ENCODE measurements at places on chromosomes 3 and 15.

DNA sequence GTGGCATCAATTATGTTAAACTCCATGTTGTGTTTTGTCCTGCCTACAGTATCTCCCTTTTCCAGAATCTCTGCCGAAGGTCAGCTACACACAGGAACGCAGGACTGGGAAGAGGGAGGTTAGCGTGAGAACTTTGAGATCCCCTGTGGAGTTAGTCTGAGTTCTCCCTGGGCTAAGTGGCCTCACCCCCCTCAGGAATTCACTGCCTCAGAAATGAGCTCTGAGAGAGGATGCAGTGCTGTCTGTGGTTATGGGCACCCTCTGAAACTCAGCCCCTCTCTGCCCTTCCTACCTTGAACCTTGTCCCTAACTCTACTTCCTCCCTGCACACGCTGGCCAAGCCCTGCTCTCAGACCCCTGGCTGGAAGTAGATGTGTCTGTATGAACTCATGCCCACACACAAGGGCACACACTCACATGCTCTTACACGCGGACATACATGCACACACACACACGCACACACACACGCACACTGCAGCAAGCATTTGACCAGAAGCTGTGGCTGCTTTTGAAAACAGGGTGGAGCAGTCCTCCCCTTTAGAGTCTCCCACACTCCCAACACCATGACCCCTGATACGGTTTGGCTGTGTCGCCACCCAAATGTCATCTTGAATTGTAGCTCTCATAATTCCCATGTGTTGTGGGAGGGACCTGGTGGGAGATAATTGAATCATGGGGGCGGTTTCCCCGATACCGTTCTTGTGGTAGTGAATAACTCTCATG, 5.3 kb upstream of the VIPR1 start:
- DNase-seq, result peak; percentile 26

DNA sequence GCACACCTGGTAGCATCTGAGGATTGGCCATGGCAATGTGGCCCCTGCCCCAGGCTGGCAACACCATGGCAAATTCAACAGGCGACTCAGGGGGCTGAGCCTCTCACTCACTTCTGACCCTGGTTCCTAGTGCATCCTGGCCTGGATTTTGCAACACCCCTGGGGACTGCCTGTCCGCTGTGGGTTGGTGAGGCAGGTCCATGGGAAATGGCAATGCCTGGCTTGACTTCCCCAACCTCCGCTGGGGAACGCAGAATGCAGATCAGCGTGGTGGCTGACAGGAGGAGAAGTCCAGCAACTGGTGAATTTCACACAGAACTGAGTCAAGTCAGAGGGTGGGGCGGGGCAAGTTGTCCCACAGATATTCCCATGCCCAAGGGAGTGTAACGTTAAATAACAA, 3.9 kb upstream of the PSTPIP1 start:
- DNase-seq, result no peak

DNA sequence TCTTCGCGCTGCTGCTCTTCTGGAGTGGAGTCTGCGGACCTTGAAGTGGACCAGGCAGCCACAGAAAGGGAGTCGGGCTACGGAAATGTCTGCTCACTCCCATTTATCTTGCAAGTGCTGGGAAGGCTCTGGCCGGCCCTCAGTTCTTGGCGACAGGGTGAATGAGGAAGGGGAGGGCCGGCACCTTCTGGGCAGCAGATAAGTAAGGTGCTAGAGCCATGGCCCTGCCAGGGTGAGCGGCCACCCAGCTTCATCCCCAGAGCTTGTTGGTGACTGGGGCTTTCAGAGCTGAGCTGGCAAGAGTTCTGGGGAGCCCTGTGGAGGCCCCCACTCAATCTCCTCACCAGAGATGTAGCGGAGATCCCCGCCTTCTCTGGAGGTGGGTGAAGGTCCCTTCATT, 103.5 kb downstream of the ASB7 start:
- no peak for DNase-seq

DNA sequence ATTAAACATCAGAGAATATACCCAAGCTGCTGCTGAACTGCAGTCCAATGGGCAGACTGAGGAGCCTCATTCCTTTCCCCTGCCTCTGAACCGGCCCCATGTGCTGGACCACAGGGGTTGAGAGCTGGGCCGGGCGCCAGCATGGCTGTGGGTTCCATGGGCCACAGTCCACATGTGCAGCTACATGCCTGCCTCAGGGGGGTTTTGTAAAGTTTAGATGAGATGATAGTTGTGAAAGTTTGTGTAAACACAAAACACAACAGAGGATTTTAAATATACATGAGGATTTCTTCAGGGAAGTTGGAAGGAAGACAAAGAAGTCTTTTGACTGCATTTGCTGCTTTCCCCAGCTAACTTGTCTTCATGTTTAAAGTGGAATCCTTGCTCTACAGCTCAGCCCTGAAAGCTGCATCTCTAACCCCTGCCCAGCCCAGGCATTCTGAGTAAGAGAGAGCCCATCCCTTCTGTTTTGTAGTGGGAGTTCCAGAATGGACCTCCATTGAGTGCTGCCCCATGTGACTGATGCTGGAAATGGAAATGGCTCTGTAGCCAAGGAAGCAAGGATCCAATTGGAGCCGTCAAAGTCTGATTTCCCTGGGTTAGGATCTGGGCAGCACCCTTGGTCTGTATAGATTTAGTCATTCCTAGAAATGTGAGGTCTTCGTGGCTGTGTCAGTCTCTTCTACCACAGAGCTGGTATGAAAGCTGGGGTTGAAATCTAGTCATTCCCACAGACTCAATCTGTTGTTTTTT, 17.5 kb downstream of the SLC12A8 start:
- DNase-seq, result peak; percentile 92

GRCh38 chr3:165820671-165821123, 16.5 kb downstream of the BCHE start:
- no peak for DNase-seq

DNA sequence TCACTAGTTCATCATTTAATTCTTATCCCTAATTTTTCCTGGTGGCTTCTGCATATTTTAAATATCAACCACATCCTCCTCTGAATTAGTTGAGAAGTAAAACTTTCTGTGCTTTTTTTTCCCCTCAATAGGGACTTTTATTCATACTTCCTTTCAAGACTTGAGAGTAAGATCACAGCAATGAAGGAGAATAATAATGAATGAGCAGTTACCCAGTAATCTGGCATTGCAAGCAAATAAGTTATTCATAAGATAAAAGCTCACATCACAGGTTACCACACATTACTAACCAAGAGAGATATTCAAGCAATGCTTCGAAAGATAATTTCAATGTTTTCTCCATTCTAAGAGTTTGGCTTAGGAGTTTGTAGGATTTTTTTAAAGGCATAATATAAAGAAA, 50.3 kb downstream of the BTLA start:
- peak; percentile 18 for DNase-seq

DNA sequence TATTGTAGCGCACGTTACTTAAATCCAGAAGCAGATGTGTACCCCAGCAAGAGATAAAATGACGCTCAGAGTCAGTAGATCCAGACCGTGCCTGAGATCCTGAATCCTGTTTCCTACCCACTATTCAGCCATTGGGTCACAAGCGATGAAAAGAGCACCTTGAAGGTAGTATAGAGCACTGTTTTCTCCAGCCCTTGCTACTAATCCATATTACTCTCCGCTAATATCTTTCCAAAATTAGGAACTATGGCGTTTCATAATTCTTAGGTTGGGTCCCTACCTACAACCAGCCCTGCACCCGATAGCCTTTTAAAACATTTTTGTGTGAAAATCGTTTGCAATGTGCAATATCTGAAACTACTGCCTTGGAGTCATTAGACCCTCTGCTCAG, 596 bp downstream of the BTD start:
- no peak for DNase-seq

- DNase-seq, result no peak
Observed at GRCh38 chr3:183313764-183314163, 60.7 kb downstream of the B3GNT5 start.

- DNase-seq, result no peak
Observed at GRCh38 chr3:127787571-127788365, 34.5 kb downstream of the MGLL start.

GRCh38 chr3:127320529-127321121, 32.8 kb upstream of the PRR20G start:
- no peak for DNase-seq

DNA sequence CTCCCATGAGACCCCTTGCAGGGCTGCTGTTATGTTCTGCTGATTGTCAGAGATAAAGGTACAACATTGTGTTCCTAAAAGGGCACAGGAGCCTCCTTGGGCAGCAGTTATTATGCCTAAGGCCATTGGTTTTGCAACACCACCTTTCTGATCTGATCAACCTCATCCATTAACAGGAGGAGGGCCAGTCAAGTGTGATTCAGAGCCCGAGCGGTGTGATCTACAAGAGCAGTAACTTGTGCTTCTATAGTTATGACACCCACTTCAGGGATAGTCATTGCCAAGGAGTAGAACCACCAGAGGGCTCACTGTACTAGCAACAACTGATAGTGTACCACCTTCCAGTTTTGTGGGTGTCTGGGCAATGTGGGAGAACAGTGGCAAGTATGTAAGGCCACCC, 1457.9 kb upstream of the CADM2 start:
- DNase-seq, result no peak

DNA sequence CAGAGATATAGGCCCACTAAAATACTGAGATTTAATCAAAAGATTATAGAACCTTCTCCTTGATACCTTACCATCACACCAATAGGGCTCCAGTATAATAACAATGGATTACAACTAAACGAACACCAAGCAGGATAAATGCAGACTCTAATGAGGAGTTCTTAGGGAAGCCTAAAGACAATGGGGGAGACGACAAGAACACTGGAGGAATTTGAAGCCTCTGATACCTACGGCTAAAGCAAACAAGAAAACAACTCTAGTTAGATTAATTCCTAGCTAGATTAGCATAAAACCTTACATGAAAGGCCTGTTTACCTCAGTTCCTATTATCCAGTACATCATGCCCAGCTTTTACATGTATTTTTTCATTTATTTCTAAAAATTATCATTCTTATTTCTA, 35.1 kb downstream of the NGLY1 start:
- DNase-seq, result no peak

- no peak for DNase-seq
Observed at GRCh38 chr3:45607790-45608189, 13.2 kb downstream of the LIMD1 start.

DNA sequence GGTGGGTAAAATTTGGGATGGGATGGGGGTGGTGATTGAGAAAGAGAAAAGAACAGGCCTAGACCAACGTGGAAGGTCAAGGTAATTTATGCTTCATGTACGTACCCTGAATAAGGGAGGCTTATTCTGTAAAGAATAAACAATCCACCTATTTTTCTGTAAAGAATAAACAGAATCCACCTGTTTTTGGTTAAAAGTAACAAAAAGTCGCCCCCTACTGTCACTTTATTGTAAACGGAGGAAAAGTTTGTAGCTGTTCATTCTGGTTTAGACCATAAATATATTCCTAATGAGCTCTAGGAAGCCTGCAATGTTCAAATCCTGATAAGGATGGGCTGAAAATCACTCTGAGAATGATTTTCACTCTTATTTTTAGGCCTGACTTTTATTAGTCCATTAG, 23.5 kb upstream of the SQOR start:
- DNase-seq, result peak; percentile 34

- no peak for DNase-seq
Observed at GRCh38 chr3:23633261-23633960, 172.3 kb upstream of the UBE2E1 start.

- peak; percentile 81 for DNase-seq
Observed at GRCh38 chr3:110955301-110955880, 116.2 kb upstream of the NECTIN3 start.

DNA sequence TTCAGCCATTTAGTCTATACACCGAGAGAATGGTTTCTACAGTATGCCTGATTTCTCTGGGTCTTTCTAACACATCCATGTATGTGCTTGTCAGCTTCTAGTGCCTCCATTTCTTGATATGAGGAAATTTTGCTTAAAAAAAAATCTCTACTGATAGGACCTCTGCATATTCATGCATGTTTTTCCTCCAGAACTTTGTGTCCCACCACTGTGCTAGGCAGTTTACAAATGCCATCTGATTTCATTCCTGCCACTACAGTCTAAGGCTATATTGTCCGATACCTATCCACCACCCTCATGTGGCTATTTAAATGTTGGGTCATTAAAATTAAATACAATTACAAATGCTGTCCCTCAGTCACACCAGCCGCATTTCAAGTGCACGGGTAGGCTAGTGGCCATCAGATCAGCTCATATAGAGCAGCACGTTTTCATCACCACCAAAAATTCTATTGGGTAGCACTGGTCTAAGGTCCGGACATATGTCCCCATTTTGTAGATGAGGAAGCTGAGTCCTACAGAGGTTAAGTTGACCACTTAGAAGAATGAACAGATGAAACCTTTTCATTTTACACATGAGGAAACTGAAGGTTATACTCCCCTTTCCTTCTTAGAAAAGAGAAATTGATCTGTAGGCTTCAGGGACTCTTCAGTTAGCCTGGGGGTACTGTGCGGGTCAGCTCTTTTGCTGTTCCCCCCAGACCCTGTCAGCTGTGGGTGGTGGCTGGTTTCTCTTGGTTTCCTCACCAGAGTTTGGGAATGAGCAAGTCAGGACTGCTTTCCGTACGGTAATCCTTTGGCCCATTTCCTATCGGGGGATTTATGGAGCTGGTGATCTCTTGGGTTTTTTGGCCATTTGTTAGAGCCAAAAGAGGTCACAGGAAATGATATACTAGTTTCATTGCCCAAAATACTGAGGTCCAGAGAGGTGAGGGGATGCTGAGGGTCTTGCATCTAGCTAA, 56.5 kb downstream of the SMAD3 start:
- DNase-seq, result no peak

DNA sequence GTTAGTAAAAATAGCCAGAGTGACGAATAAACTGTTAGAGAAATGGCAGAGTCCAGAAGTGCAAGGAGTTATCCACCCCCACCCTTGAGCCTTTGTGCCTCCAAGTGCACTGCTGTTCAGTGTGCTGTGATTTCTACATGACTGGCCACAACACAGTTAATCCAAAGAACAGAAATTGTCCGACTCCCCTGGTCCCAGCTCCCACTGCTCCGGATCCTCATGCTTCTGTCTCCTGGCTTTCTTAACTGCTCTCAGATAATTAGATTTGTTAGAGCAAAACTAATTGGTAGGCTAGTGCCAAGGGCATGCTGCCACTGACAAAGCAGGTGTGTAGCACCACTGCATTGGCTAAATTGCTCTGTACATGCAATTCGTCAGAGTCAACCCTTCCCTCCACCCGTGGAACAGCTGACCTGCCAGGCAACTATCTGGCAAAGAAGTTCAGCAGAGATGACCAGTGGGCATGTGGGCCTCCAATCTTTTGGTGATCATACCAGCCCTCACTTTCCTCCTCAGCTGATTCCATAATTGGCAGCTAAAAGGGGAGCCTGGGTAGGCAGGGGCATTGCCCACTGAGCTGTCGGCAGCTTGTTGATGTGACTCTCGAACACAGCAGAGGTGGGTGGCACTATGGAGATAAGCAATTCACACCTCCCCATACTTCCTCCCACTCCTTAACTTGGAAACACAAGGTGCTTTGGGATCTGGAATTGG, 18.9 kb upstream of the ACAP2 start:
- DNase-seq, result no peak

GRCh38 chr15:72936691-72937679, 115.3 kb upstream of the NEO1 start:
- no peak for DNase-seq

DNA sequence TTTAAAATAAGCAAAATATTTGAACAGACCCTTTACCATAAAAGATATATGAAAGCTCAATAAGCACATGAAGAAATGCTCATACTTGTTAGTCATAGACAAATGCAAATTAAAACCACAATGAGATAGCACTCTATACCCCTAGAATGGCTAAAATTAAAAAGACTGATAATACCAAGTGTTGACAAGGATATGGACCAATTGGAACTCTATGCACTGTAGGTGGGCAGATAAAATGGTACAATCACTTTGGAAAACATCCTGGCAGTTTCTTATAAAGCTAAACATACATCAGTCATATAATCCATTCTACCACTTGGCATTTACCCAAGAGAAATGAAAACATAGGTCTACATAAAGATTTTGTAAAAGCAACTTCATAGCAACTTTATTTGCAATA, 293.0 kb upstream of the TLE3 start:
- no peak for DNase-seq

Data from iris pigment epithelial cell (primary cell).